ENCODE measurements at places on chromosomes 4 and X.

- DNase-seq: peak; percentile 57
Measured at GRCh38 chrX:20265221-20265725, 1.4 kb downstream of the RPS6KA3 start.

DNA sequence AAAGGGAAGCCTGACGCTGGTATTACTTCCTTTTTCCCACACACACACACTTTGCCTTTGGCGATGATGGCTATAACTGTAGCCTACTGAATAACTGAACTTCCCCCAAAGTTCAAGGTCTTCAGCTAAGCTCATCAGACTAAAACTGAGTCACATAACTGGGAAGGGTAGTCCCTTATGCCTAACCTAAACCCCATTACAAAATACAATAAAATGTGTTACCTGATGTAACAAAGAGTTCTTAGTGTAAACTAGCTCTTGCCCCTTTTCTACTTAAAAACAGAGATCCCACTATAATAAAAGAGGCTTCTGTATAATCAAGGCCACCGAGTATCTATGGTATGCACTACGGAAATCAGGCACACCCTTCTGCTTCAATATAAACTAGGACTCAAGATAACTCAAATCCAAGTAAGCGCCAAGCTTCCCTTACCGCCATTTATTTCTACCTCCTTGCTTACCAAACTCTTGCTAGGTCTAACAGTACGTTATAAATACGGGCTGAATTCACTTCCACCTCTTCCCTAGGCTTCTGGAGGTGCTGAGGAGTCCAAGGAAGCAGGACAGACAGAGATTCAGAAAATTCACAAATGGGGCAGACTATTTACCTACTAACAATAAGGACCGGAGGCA lies 2.4 kb downstream of the OTUD4 start:
- DNase-seq: no peak

- no peak for DNase-seq
Measured at GRCh38 chrX:19063030-19063429, 59.2 kb downstream of the ADGRG2 start.

GRCh38 chr4:52106660-52107059 lies 55.6 kb downstream of the SPATA18 start:
- no peak for DNase-seq

- DNase-seq: no peak
Measured at GRCh38 chr4:87299898-87300297, 22.8 kb downstream of the HSD17B13 start.

DNA sequence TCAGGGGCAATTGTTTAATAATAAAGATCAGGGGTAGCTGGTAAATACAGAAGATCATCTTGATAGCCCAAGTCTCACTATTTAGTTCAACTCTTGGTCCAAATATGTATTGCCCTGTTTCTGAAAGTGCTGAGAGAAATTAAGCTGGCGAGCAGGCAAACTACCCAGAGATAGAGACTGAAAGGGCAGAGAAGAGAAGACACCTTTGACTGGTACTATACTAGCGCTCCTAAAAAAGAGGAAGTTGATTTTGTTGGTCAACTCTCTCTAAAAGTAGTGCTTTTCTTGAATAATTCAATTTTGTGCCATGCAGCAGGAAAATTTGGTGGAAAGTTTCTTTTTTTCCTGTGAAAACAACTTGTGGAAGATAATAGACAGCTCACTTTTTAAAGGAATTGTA lies 64.0 kb downstream of the IGSF1 start:
- DNase-seq: no peak

DNA sequence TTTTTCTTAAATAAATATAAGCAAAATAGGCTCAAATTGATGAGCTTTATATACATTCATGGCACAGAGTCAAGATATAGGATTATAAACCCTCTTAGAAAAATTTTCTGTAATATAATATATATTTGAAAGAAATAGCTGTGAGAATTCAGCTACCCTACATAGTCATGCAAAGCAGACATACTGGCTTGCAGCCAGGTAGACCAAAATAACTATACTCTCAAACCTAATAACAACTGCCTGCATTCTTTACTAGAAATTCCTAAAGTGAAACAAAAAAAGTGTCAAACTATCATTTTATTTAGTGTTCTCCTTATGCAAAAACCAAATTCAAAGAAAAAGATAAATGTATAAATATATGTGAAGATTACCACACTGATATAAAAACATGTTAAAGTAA lies 1390.2 kb downstream of the C4orf33 start:
- DNase-seq: no peak

DNA sequence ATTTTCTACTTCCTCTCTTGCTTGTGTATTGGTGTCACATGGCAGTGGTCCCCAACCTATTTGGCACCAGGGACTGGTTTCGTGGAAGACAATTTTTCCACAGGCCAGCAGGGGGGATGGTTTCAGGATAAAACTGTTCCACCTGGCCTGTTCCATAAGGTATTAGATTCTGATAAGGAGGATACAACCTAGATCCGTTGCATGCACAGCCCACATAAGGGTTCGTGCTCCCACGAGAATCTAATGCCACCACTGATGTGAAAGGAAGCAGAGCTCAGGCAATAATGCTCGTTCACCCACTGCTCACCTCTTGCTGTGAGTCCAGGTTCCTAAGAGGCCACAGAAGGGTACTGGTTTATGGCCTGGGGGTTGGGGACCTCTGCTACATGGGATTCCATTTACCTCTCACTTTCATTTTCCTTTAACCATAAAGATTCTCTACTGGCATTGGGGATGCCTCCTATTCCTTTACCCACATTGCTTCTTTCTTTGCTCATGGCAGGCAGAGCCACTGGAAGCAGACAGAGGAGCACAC lies 38.1 kb downstream of the SEC31A start:
- DNase-seq: no peak

- no peak for DNase-seq
Measured at GRCh38 chr4:22514481-22514880, 1.4 kb downstream of the ADGRA3 start.

DNA sequence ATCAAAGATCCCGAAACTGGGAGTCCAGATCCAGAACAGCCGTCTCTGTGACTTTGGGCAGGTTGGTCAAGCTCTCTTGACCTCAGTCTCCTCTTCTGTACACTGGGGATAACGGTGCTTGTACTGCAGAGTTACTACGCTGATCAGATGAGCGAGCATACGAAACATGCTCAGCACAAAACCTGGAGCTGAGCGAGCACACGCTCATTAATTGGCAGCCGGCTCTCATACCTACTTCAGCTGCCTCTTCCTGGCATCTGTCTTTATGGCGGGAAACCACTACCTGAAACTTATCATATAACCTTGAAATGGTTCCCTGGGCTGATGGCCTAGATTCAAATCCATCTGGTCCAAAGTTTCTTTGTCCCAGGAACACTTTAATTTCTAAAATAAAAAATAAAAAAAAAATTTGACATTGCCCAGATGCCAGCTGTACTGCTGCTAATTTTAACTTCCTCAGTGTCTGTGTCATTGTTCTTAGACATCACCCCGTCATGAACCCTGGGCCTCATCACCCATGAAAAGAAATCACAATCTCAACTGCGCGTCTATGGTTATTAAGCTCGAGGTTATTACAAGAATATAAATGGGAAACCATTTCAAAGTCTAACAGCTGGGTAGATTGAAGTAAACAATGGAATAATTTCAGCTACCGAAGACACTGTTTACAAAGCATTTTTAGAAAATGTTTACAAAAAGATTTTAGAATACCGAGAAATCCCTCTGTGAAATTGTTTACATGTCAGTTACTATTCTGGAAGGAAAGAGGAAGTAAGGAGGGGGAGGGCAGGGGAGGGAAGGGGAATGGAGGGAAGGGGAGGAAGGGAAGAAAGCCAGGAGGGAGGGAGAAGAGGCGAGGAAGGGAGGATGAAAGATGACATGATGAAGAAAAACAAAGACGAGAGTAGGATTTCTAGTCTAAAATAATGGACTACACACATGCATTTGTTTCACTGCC lies 49.0 kb downstream of the CRMP1 start:
- no peak for DNase-seq
